ENCODE measurements at places on chromosomes 7 and 10. TPM values are rescaled to one million over a fixed set of nuclear protein-coding genes. Genes with fewer than 3 reads are reported as not detected.

SMKR1 gene
- total RNA-seq = not detected

FANK1 gene
- 4.3 TPM for total RNA-seq

SNX13 gene
- total RNA-seq = 20.5 TPM

DYNC1I1 gene
- total RNA-seq = not detected

OR2A7 gene
- 0.17 TPM for total RNA-seq

INSYN2A gene
- under 0.01 TPM for total RNA-seq

WIPF3 gene
- total RNA-seq = not detected

LRMDA gene
- total RNA-seq = 0.12 TPM

MSANTD7 gene
- total RNA-seq = 11.1 TPM

GHRHR gene
- total RNA-seq = not detected

All from pericardium fibroblast (primary cell).